ENCODE measurements at places on chromosomes 16 and 17.

GRCh38 chr17:10579270-10579669, 29.8 kb upstream of the MYH2 start:
- no peak for DNase-seq

DNA sequence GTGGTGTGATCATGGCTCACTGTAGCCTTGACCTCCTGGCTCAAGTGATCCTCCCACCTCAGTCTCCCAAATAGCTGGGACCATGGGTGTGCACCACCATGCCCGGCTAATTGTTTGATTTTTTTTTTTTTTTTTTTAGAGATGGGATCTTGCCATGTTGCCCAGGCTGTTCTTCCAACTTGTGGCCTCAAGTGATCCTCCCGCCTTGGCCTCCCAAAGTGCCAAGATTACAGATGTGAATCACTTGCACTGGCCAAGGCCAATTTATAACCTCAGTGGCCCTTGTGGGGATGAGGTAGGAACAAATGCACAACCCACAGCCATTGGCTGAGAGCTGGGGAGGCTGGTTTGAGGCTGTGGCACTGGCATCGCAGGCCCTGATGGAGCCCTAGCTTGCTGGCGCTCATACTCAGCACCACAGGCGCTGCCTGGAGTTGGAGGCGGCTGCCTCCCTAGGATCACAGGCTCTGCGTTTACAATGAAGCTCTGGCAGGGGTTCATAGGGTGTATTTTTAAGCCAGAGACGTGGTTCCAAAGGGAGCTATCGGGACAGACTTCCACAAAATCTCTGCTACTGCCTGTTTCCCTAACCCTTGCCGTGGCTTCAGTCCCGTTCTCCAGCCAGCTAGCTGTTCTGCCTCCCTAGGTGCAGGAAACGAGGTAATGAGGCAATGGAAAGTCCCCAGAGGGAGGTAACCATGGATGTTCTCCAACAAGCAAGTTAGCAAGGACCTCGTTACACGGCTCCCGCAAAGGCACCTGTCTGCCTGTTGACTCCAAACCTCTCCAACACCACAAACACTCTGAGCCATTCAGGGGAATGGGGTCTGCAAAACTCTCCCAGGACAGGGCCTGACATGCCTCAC, 2.9 kb downstream of the ABCA3 start:
- no peak for DNase-seq

GRCh38 chr16:1610899-1611632, 806 bp downstream of the IFT140 start:
- no peak for DNase-seq

- DNase-seq: no peak
These were observed 6.2 kb downstream of the IL32 start for GRCh38 chr16:3071655-3072054.

DNA sequence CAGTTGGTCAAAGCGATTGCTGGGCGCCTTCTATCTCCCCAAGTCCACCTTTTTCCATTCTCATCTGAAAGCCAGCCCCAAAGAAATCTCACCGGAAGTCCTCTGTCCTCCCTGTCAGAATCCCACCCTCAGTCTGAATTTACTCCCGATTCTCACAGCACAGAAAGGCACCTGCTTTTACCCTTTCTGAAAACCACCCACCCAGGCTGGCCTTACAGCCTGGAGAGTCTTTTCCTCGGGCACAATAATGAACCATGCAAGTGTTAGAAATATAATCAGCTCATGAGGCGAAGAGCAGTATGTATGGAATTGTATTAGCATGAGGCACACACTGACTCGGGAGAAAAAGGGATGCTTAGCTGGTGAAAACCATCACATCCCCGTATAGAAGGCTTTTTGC, 1.2 kb upstream of the ZFHX3 start:
- no peak for DNase-seq

Measured in left forelimb (tissue), 1 donor.